SJSA1 (cell line): ENCODE measurements at places on chromosomes 1 and 21. TPM values are rescaled to one million over a fixed set of nuclear protein-coding genes. Genes with fewer than 3 reads are reported as not detected.
A peak's percentile ranks its signal among the peaks of the same experiment; 100 is the strongest.

The TUFT1 gene
- 36.9 and 46.0 TPM in 2 replicates for total RNA-seq

DNA sequence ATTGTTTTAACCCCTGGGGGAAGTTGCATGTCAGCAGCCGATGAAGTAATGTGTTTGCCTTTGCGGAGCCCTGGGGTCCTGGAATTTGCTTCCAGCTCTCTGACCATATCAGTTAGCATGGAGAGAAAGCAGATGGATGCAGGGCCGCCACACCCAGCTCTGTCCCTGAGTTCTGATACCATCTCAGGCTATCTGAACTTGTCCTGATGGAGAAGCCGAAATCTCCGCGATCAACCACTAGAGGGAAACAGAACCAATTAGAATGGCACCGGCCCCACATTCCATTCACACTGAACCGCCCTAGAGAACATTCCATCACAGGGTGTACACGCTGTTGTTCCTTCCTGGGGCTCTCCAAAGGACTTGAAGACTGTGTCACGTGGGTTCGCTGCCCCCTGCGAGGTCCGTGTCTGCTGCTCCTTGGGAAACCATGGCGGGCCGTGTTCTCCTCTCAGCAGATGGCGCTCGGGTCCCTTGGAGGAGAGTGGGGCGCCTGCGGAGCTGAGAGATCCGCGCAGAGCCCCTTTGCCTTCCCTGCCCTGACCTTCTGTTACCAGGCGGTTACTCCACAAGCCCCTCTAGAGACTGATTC, 75.4 kb downstream of the ABCA4 start:
- peaks cover 37% of the 10 kb centered on the region for H3K4me1 ChIP-seq
- H3K4me3 ChIP-seq, result no peak overlapping the region
- peak overlapping the region; percentile 79 for H3K27ac ChIP-seq
- H3K27me3 ChIP-seq, result no peaks in the 10 kb centered on the region

GRCh38 chr1:46340404-46341221, at the start of gene NSUN4:
Gene NSUN4 (plus strand): TSS chr1:46340807. CDS start chr1:46340827, 20 bp downstream.
- H3K4me1 ChIP-seq, result peaks cover 13% of the 10 kb centered on the region
- H3K27ac ChIP-seq, result peak within 1 kb of the TSS; percentile 84
- DNase-seq, result peak; percentile 92
- H3K27me3 ChIP-seq, result no peaks in the 10 kb centered on the region

GRCh38 chr1:196980859-196981258, 3.5 kb downstream of the CFHR5 start:
- no peak overlapping the region for H3K27ac ChIP-seq
- H3K4me1 ChIP-seq, result no peaks in the 10 kb centered on the region
- H3K4me3 ChIP-seq, result no peak overlapping the region
- no peak for DNase-seq

DNA sequence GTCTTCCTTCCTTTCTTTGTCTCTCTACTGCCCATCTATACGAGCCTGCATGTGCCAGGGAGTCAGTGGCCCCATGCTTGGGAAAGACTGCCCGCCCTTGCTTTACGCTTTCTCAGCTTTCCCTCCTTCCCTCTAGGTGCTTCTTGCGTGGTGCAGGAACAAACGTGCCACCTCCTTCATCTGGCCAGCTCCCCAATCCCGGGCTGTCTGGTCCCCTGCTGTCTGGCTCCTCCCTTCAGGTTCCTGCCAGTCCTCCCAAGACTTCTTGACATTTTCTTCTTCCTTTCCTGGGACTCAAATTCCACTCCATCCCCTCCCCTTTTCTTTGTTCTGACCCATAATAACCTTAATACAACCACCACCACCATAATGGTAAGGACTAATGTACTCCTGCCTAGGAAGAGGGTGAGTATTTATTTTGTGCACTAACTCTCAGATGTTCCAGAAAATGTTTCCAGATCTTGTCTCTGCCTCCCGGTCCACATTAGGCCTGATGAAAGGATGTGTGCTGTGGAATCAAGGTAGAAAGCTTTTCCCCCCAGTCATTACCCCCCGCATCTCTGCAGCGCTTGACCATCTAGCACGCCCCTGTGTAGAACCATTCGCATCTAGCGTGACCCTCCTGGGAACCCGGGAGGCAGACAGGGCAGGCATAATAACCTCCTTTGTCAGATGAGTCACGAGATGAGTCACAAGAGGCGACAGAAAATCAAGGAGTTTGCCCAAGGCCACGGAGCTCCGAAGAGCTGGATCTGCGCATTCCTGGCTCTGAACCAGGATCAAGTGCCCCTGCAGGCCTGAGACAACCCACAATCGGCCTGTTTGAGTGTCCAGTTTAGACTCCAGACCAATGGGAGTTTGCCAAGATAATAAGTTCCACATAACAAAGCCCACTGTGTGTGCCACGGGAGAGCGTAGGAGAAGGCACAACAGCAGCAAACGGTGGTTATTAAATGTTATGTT, 60.1 kb upstream of the NEK2 start:
- H3K36me3 ChIP-seq, result no peaks in the 10 kb centered on the region
- no peak overlapping the region for H3K4me3 ChIP-seq
- no peaks in the 10 kb centered on the region for H3K27me3 ChIP-seq
- H3K27ac ChIP-seq, result no peak overlapping the region
- DNase-seq, result peak; percentile 83

DNA sequence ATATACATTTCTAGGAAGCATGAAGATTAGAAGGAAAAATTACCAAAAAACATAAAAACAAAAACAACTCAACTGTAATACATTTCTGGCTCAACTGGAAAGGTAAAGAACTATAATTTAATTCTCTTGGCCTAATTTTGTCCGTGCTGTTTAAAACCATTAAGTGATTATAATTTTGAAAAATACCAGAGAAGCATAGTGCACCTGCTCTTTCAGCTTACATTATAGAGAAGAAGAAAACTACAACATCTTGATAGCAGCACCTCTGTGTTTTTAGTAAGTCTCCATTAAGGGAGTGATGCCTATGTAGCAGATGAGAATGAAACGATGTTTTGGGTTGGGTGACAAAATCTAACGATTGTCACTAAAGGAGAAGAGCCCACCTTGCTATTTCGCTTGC, 19.3 kb upstream of the MAN1A2 start:
- no peak for DNase-seq
- H3K27ac ChIP-seq, result no peak overlapping the region
- H3K4me3 ChIP-seq, result no peak overlapping the region
- H3K4me1 ChIP-seq, result no peaks in the 10 kb centered on the region
- no peaks in the 10 kb centered on the region for H3K27me3 ChIP-seq
